ENCODE measurements at places on chromosomes 16 and 17.

GRCh38 chr17:76178124-76178523, 37.1 kb upstream of the FOXJ1 start:
- no peak for DNase-seq

GRCh38 chr17:80031691-80032430, 3.8 kb downstream of the TBC1D16 start:
- DNase-seq: no peak

DNA sequence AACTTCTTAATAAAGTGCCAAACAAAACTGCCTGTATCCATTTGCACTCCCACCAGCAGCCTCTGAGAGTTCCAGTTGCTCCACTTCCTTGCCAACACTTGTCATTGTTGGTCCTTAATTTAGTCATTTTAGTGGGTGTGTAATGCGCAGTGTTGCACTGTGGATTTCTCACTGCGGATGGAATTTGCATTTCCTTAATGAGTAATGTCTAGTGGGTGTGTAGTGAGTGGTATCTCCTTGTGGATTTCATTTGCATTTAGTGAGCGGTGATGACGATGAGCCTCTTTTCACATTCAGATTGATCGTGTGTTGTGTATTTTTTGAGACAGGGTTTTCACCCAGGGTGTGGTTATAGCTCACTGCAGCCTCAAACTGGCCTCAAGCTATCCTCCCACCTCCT, 4.1 kb upstream of the MSLN start:
- no peak for DNase-seq

DNA sequence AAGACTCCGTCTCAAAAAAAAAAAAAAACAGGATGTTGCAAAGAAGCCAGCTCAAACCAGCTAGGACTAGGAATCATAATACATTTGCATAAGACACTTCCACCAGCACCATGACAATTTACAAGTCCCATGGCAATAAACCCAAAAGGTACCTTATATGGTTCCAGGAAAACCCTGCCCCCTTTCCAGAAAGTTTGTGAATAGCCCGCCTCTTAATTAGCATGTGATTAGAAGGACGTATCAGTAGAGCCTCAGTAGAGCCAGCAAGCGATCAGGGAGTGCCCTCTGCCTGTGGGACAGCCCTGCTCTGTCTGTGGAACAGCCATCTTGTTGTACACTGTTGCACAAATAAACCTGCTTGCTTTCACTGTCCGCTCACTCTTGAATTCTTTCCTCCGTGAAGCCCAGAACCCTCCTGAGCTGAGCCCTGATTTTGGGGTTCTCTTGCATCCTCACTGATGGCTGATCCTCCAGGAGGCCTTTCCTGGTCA, 14.0 kb downstream of the NUPR1 start:
- DNase-seq: peak; percentile 70

- DNase-seq: no peak
These were observed 121.9 kb downstream of the FOXL1 start for GRCh38 chr16:86700046-86700945.

GRCh38 chr16:23213831-23214230, 31.3 kb downstream of the SCNN1G start:
- DNase-seq: no peak

DNA sequence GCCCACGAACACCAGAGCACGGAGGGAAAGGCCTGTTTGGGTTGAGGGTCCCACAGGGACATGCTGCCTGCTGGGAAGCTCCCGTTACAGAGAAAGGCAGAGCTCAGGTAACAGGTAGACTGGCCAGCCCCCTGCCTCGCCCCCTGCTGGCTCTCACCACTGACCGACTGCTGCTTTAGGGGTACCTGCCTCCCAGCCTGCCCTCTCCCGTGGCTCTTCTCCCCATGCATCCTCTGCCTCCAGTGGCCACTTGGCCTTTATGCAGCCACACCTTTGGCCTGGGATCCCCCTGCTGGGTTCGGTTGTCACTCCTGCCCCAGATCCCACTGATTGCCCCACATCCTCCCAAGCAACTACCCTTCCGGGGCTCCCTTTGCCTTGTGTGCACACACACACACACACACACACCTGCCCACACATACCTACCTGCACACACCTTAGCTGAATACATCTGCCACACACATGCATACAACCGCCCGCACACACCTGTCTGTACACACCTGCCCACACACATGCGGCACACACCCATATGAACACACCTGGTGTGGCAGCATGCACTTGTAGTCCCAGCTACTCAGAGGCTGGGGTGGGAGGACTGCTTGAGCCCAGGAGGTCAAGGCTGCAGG, 7.1 kb downstream of the MCRIP1 start:
- no peak for DNase-seq

GRCh38 chr17:81582341-81582740, 30.2 kb upstream of the FAAP100 start:
- DNase-seq: no peak

DNA sequence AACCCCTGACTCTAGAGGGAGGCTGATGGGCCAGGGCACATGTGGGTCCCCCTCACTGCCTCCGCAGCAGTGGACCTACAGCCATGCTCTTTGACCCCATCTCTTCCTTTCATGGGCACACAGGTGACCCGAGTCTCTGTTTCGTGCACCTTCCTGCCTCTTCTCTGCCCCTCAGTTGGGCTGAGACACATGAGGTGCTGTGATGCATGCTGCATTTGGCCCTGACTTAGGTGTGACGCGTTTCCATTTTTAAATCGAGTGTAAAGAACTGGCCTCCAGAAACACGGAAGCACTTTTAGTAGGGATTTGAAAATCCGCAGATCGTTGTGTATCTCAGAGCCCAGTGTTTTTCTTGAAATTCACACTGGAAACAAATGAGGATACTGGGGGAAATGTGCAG, 24.6 kb downstream of the C16orf90 start:
- no peak for DNase-seq

- no peak for DNase-seq
These were observed 1.4 kb downstream of the FBXO31 start for GRCh38 chr16:87382023-87382785.

DNA sequence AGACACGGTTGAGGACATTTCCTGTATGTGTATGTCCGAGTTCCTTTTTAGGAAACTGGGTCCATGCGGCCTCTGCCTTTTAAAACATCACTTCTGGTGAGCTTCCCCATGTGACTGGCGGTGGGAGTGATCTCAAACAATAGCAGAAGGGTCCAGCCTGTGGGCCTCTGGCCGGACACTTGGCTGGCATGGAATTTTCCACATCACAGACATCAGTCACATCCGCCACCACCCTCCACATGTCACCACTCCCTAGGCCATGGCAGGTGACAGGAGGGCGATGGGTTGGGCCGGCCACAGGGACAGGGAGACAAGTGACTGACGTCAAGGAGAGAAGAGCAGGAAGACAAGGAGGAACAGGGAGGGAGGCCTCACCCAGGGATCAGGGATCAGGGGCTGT, 83.7 kb downstream of the DNAH17 start:
- no peak for DNase-seq

DNA sequence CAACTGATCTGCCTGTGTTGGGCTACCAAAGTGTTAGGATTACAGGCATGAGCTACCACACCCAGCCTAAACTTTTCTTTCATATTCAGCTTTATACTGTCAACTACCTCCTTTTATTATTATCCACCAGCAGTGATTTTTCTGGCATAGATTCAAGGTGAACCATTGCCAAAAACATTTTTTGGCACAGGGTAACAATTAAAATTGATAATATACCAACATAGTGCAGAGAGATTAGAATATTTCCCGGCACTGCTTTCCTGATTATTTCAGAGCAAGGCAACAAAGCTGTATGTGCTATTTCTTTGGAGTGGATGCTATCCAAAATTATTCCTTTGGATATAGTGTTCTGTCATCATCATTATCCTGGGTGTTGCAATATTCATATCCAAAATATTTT, 781.6 kb upstream of the SOX9 start:
- DNase-seq: no peak

DNA sequence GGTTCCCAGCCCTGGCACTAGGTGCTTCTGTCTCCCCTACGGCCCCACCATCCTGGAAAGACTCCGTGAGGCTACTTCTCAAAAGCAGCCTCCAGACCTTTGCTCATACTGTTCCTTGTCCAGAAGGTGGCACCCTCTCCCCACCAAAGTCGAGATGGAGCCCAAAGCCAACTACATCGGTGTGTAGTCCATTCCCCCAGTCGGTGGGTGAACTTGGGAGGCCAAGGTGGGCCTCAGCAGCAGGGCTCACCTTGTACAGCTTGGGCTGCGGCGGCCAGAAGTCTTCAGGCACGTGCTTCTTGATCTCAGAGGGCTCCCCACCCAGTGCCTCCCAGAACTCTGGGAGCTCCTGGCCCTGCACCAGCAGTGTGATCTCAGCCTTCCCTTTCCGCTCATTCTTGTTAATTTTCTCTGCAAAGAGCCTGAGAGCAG, 10.2 kb downstream of the FLII start:
- peak; percentile 82 for DNase-seq

- DNase-seq: no peak
These were observed 4.3 kb upstream of the CCL22 start for GRCh38 chr16:57354311-57354710.

- no peak for DNase-seq
These were observed 1.6 kb downstream of the NHERF1 start for GRCh38 chr17:74750039-74750326.

DNA sequence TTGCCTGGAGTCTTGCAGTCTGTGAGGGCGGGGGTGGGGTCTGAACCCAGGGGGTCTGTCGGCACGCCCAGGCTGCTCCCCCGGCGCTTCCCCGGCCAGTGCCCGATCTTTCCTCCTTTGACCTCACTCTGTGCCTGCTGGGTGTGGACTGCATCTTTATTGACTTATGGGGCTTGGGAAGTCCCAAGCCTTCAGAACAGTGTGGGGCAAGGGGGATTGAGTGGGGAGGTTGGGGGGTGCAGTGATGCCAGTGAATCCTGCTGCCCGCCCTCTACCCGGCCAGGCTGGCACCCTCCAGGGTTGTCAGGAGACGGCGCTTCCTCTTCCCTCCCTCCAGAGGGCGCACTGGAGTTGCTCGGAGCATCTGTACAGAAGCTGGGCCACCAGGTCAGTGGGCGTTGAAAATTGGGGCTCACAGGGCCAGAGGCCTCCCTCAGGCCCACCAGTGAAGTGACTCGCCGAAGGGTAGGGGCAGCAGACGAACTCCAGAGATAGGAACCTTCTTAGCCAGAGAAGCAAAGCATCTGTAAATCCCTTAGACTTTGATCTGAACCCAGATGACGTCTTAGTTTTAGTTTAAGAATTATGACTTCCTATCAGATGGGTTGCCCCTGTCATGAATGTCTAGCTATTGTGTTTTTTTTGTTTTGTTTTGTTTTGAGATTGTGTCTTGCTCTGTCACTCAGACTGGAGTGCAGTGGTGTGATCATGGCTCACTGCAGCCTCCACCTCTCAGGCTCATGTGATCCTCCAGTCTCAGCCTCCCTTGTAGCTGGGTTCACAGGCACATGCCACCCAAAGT, 184.8 kb upstream of the CIBAR2 start:
- DNase-seq: peak; percentile 63

GRCh38 chr16:17026600-17027242, 444.0 kb downstream of the XYLT1 start:
- no peak for DNase-seq

DNA sequence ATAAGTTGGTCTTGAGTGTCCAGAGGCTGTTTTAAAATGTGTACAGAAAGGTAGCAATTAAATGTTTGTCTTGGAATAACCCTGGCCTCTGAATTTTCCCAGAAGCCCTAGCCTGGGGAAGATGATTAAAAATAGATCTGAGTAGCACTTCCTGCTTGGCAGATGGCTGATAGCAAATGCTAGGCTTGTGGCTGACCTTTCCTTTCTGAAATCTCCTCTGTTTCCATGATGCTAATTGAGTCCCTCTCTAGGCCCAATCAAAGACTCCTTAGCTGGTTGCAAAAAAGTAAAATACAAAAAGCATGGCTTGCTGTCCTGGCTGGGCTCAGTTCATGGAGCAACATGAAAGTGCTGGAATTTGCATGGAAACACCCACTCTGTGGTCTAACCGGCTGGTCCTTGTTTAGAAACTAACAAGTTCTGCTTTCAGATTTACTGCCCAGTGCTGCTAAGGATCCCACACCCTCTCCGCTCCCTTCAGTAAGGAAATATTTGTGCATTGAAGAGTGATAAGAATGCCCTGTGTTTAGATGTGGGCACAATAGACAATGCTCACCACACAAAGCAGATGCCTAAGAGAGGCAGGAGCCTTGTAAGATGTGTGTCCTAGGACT, 40.8 kb downstream of the YPEL2 start:
- DNase-seq: peak; percentile 78

- peak; percentile 47 for DNase-seq
These were observed 288.7 kb downstream of the SEC14L1 start for GRCh38 chr17:77429369-77429968.

- no peak for DNase-seq
These were observed 9.9 kb downstream of the TNS4 start for GRCh38 chr17:40491486-40491885.

DNA sequence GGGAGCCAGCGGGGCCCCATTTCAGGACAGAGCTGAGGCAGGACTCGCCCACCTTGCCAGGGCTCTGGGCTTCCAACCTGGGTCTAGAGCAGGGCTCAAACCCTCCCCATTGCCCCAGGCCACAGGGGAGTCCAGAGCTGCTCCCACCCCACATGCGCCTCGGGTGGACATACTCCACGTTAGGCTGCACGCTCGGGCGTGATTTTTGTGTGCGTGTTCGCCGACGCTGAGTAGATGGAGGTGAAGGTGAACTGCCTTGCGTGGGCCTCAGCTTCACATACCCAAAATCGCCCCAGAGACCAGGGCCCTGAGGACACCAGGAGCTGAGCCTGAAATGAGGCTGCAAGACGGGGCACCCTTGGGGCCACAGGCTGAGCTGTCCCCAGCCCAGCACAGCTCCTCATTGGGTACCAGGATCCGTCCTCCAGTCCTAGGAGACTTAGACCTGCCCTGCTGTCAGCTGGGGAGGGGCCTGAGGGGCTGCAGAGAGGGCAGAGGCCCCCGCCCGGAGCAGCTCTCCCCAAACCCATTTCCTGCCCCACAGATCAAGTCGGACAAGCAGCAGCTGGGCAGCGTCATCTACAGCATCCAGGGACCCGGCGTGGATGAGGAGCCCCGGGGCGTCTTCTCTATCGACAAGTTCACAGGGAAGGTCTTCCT, 8.2 kb downstream of the CDH15 start:
- DNase-seq: no peak

DNA sequence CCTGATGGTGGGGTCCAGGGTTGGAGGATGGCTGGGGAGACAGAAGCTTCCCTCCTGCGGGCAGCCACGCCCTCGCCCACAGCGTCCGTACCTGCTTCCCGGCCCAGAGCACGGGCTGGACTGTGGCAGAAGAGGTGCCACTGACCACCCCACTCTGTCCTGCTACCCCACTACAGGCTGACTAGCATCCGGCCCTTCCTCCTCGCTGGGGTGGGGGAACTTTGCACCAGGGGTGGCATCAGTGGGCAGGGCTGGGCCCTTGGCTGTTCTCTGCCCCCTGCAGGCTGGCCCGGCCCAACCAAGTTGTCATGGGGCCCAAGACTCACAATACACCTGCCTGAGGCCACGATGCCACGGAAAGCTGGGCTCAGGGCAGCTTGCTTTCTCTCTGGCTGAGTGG, 73.0 kb downstream of the KLHDC4 start:
- no peak for DNase-seq

GRCh38 chr17:74862108-74862901, 2.6 kb upstream of the GRIN2C start:
- DNase-seq: peak; percentile 74

DNA sequence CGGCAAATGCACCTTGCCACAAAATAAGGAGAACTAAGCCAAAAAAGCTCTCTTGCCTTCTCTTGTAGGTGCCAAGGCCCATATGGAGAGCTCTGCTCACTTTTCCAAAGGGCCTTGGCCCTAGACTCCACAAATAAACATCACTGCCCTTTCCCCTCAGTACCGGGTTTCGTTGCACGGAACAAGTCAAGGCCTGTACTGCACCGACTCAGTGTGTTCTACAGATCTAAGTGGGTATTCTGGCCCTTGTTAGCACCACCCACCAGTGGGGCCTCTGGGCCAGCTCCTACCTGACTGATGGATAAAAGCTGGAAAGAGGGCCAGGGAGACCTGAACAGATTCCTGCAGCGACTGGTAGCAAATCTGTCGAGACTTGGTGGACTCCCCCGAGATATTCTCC, 43.7 kb upstream of the GSG1L start:
- DNase-seq: no peak
